IMR-90 (cell line): ENCODE measurements at places on chromosomes 2 and 18. TPM values are rescaled to one million over a fixed set of nuclear protein-coding genes. Genes with fewer than 3 reads are reported as not detected.

LHCGR gene
- total RNA-seq = under 0.01 and 0.18 TPM in 2 replicates

DTNA gene
- total RNA-seq = 7.5 and 9.5 TPM in 2 replicates

IL1A gene
- total RNA-seq = 0.83 and 1.1 TPM in 2 replicates

CHRND gene
- total RNA-seq = not detected in 2 replicates

DNA sequence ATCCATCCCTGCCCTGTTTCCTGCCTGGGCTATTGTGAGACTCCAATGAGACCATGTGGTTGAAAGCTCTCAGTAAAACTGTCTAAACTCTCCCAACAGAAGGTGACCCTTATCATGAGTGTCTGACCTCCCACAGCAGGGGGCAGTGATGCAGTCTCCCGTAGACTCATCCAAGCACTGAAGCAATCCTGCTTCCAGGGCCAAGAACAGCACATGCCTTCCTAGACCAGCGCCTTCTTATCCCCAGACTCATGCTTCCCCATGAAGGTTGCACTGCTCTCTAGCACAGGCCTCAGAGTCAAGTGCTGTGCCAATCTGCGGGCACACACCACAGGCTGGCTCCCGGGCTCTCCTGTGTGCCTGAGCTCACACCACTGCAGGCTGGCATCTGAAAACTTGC is 112.3 kb downstream of the TNS1 start:
- peak; percentile 93 for DNase-seq

- no peak for DNase-seq
These were observed 2.2 kb downstream of the SIX3 start for GRCh38 chr2:44943693-44944101.

- peak; percentile 86 for DNase-seq
These were observed 280.0 kb upstream of the RAB12 start for GRCh38 chr18:8329186-8329771.

- peak; percentile 80 for DNase-seq
These were observed 24.5 kb downstream of the RTTN start for GRCh38 chr18:70181015-70181414.

DNA sequence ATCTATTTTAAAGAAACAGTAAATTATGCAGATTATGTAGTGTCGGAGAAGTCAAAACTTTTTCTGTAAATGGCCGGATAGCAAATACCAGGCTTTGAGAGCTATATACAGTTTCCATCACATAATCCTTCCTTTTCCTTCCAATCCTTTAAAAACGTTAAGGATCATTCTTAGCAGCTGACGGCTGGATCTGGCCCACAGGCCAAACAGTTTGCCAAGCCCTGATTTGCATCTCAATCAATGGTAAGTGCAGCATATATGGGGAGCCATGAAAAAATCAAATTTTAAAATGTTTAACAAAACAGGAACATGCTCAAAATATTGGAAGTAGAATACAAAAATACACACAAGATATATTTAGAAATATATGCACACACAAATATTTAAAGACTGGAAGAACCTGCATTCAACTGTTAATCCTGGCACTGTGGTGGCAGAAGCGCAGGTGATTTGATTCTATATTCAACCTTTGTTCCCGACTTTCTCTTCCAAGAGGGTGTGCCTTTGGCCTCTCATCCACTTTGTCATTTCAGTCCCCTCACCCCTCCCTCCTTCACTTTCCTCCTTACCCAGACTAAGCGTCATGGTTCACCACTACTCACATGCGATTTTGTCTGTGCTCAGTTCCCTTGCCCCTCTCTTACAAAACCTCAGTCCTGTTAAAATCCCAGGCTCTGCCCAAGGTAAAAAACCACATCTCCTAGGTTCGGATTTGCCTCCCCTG is 27.3 kb downstream of the NDUFA10 start:
- no peak for DNase-seq

- DNase-seq = no peak
These were observed 385.4 kb upstream of the PKDCC start for GRCh38 chr2:41662461-41662860.

DNA sequence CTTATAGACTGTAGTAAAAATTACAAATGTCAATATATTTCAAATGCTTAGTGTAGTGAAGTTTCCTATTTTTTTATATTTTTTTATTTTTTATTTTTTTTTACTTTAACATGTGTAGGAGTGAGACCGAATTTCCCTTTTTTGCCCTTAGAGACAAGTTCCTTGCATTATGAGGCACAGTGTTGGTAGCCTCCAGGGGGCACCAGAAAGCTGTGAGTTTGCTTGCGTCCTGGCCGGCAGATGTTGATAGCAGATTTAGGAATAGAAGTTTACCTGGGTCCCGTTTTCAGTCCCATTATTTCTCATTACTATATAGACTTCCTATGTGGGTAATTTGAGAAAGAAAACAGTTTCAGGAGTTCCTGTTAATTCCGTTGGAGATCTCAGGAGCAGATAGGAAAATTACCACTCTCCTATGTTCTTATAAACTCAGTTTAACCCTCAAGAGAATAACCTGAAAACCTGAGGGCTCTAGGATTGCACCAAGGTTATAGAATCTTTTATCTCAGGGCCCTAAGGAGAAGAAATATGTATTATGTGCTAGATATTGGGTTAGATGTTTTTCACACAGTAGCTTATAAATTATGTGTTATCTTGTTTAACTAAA is 157.5 kb upstream of the SESTD1 start:
- peak; percentile 77 for DNase-seq

GRCh38 chr2:212733273-212733672 is 194.7 kb upstream of the ERBB4 start:
- no peak for DNase-seq

GRCh38 chr2:19687017-19687659 is 214.6 kb downstream of the TTC32 start:
- peak; percentile 42 for DNase-seq
